ENCODE measurements at places on chromosomes 11 and 22.

GRCh38 chr22:26847816-26848215 is 190.4 kb downstream of the MIAT start:
- no peak for DNase-seq

DNA sequence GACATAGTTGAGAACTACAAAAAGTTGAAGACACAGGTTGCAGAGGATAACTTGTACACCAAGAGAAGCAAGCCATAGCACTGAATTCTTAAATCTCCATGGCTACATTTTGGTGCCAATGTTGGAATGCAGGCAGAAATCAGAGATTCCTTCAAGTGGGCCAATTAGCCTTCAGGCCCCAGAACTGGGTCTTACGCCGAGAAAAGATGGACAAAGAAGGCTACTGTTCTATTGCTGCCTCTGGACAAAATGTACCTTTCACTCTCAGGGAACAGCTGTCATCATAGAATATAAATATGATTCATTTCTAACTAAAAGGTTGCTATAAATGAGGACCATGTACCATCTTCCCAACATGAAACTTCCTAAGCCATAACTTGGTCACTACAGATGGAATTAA is 13.7 kb downstream of the TMEM216 start:
- peak; percentile 47 for DNase-seq

DNA sequence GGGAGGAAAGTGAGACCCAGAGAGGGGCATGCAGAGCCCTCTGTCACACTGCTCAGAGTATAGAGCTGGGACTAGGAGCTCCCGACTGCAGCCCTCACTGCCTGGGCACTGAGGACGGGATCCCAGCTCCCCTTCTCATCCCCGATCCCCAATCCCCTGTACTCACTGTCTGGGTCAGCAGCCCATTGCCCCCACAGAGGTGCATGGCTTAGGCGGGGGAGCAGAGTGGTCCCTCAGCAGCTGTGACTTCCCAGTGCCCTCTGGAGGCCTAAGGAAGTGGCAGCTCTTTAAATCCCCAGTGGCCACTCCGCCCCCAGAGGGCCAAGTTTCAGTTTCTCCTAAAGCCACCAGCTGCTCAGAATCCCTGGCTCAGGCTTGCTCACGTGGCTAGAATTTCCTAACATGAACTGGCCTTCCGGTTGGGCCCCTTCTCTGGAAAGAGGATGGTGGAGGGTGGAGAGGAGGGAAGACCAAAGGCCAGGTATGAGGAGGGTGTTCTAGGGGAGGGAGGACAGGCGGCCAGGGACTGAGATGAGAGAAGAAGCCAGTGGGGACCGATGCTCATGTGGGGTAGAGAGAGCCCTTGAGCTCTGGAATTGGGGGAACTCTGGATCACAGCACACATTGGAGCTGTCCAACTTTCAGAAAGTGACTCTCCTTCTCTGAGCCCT is at the start of gene BATF2:
TSS of gene BATF2 (minus strand) at position 262 of the 671 bp plus-strand sequence. CDS start at position 205, 57 bp downstream.
- DNase-seq: peak; percentile 60

DNA sequence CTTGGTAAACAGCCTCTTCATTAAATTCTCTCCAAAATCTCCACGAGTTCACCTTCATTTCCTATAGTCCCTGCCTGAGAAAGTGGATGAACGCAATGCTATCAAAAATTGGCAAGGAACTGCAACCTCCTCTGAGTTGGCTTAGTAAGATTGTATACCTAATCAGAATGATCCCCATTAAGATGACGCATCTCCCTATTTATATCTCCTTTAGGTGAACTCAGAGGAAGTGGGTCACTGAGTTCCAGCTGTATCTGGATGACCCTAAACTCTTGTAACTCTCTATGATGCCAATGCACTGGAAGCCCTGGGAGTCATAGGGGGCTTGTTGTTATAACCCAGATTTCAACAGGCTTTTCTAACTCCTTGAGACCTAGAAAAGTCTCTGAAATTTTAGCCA is 48.2 kb downstream of the OR10A6 start:
- no peak for DNase-seq

DNA sequence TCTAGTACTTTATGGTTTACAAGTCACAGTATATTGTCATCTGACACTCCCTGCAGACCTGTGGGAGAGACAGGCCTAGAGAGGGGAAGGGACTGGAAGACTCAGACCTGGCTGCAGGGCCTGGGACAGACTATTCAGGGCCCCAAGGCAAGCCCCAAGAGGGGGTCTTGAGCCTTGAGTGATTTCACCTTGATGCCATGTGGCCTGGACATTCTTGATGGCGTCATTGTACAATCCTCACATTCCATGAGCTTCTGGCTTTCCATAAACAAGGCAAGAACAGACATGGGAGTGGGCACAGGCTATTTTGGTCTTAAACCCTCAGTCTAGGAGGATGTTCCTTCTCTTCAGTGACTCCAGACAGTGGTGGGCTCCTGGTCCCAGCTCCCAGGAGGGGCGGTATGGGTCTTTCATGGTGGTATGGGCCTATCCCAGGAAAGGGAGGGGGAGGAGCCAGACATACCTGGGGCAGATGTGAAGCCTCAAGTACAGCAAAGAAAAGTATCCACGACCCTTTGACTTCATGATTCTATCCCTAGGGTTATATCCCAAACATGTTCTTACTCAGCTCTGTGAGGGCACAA is 1.8 kb upstream of the TBC1D10A start:
- no peak for DNase-seq

DNA sequence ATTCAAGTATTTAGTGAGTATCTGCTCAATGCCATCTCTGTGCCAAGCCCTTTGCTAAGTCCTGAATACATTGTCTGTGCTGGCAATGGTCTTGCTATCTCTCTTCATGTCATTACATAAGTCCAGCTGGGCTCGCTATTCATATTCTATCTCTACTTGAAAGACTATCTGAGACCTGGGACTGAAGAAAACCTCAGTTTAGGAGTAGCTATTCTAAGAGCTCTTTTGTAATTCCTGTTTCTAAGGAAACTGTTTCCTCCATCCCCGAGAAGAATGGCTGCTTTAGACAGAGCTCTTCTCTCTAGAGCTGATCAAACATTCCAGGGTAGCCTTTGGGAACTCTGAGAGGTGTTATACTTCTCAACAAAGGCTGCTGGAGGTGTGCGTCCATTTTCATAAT is 33.0 kb downstream of the SLC17A6 start:
- DNase-seq: no peak

GRCh38 chr11:79237703-79238102 is 203.1 kb downstream of the TENM4 start:
- DNase-seq: no peak

GRCh38 chr11:67640021-67640757 is 626 bp upstream of the TBX10 start:
- no peak for DNase-seq

- DNase-seq: no peak
These were observed 8.6 kb upstream of the JAM3 start for GRCh38 chr11:134060316-134060715.

DNA sequence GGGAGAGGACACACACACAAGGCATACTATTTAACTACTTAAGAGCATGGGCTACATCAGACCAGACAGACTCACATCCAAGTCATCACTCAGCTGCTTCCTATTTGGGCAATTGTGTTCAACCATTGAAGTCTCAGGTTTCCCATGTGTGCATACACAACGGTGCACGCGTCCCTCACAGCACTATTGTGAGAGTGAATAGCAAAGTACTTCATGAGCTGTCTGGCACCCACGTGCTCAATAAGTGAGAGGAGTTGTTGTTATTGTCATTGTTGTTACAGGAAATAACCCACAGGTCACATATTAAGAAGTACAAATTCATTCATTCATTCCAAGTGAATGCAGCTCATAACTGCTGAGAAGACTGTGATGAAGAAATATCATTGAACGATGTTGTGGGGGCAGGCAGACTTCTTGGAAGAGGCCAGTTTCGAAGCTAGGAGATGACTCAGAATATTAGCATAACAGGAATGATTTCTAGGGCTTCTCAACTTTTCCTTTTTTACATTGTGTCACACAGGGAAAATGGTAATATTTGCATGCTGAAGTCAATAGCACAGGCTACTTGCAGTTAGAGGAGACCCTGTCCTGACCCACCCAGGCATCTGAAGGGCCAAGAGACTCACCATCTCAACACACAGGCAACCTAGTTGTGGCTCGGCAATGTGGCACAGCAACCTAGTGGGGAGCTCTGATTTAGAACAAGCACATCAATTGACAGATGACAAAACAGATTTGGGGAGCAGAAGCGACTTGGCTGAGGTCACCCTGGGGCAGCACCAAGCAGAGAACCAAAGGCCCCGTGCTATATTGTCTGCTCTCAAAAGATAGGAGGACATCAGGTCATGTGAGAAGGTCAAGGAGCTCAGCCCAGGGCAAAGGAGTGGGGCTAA is 606.0 kb downstream of the BUD13 start:
- DNase-seq: no peak

DNA sequence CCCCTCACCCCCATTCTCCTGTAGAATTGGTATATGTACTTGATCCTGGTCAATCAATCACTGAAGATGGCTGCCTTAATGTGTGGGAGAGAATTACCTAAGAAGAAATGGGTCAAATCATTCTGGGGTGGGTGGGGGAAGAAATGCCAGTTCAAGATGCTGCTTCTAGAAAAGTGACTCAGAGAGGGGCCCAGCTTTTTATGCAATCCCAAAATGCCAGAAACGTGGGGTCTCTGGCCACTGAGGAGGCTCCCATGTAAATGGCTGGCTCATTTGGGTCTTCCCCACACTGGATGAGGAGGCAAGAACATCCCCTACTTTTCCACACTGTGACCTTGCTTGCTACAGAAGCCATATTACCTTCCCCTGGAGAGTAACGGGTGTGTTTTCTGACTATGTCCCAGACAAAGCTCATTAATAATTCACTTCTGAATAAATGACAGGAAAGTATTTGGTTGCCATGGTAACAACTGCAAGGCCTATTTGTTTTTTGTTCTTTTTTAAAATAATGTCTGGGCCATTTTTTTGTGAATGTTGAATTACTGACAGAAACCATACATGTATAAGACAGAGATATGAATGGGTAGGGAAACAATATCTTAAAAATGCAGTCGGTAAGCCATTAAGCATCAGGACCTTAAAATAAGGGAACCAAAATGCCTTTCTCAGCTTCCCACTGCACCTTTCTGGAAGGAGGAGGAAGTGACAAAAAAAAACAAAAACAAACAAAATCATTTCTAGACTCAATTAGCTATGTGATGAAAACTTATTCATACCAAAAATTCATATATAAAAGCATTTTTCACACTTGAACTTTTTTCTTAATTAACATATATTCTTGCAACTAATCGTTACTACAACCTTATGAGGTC is 32.0 kb downstream of the SLC1A2 start:
- DNase-seq: no peak

DNA sequence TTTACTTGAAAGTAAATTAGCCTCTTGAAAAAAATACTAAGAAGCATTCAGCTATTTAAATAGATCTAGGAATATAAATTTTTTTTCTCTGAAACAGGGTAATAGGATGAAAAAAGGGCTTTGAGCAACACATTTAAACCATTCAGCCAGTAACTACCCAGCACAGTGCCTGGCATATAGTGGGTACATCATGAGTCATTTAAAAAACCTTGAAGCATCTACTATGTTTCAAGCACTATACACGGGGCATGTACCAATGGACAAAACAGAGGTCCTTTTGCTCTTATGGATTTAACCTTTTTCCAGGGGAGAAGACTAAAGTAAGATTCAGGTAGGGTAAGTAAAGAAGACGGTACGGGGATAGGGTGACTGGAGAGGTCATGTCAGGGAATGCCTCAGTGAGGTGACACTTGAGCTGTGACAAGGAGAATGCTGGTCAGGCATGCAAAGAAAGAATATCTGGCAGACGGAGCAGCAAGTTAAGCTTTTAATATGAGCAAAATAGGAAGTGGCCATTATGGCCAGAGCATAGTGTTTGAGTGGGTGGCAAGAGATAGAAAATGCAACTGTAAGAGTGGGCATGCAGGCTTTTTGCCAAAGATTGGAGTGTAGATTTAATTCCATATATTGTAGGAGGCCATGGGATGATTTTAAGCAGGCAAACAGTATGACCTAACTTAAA is 101.1 kb downstream of the HIPK3 start:
- no peak for DNase-seq

GRCh38 chr11:2131371-2132236 is 7.6 kb downstream of the IGF2 start:
- no peak for DNase-seq

Data from putamen (tissue), 1 donor.